ENCODE measurements at places on chromosomes 7 and 10.

GRCh38 chr7:125450749-125451148 lies 521.1 kb upstream of the POT1 start:
- DNase-seq: no peak

GRCh38 chr7:15685358-15686294 lies 857 bp downstream of the MEOX2 start:
- no peak for DNase-seq

DNA sequence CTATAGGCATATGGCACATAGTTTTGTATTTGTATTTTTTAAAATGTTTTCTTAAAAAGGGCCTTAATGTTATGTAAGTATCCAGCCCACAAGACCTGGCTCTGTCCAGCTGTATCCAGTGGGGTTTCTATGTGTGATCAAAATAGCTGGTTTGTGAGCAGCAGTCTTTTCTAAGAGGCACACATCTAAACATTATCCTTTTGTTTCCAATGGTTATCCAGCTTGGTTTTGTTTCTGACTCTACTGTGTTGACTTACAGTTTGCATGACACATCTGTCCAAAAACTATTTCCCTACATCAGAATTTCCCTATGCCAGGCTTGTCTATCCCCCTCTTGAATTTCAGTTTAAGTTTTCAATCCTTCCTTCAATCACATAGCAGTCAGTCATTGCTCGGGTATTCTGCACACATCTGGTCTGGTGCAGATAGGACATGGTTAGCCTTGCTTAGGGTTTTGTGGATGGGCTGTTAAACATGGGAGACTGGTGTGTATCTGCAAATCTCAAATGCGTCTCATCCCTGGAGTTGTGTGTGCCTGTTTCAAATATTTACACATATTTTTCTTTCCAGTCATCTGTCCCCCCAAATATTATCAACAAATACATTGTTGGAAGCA lies 104.2 kb downstream of the SAMD9 start:
- no peak for DNase-seq

GRCh38 chr7:20514364-20514763 lies 101.1 kb upstream of the ABCB5 start:
- DNase-seq: no peak

DNA sequence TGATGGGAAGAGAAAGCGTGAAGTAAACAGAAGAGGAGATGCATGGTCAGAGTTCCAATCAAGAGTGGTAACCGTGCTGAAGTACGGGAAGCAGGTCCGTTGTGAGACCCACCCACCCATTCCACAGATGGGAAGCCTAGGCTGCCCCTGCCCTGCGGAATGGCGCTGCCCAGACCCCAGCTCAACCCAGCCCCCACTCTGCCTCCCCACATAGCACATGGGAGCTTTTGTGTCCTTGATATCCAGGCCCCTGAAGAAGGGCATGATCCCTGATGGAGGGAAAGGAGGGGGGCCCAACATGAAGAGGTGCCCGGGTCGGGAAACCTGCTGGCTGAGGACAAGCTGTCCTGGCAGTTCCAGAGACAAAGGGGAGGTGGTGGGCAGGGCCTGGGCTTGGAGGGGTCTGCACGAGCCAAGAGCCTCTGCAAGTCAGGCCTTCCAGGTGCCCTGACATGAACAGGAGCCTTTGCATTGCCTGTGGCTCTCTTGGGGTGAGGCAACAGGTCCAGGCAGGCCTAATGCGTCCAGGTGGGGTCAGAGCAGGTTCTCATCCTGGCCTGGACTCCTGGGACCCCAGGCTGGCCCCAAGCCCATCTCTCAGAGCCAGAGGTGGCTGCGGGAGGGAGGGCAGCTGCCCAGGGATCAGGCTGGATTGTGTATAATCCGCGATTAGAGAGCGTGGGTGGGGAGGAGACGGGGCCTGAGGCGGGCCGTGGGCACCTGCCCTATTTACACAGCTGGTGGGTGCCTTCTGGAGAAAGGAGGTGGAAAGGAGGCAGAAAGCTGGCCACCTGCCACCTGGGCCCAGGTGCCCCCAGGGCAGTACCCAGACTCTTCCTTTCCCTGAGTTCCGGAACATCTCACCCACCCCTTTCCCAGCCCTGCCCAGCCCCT lies 23.5 kb downstream of the YKT6 start:
- DNase-seq: no peak

DNA sequence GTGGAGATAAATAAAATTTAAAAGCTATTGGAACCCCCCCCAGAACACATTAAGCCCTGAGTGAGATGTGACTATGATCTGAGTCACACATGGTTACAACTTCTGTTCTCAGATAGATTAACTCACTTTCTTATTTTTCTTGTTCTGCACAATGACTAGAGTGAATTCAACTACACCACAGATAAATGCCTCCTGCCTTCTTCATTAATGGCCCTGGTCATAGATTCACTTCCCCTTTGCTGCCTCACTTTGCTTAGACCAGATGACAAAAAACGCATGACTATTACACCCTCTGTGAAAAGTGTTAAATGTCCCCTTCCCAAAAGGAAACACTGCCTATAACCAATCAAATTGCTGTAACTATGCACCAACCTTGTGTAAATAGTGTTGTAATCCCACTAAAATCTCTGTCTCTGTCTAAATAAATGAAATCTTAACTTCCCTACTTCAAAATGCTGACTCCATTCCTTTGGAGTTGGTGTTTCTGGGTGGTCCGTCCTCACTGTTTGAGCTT lies 49.4 kb downstream of the AKR1D1 start:
- DNase-seq: no peak

DNA sequence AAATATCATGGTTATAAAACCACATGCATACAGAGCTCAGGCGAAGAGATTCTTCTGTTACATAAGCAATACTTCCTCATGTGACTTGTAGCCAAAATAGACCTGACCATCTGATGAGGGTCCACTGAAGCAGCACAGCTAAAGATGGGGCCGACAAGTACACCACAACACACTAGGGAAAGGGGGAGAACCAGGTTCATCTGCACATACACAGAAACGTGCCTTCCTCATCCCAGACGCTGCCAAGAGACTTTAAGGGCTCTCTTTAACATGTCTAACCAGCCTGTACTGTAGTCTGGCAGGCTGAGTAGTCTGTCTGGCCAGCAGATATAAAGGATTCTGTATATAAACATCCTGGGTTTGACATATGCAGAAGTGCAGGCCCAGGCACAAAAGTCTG lies 30.3 kb downstream of the ERCC6 start:
- no peak for DNase-seq

All from activated naive CD4-positive, alpha-beta T cell (primary cell).